NCI-H1694 treated with DMSO at 0.1 percent for 48 hours (cell line): ENCODE measurements at places on chromosomes 1 and 21.

GRCh38 chr1:7372477-7373120 lies 398.5 kb upstream of the VAMP3 start:
- no peak for DNase-seq

DNA sequence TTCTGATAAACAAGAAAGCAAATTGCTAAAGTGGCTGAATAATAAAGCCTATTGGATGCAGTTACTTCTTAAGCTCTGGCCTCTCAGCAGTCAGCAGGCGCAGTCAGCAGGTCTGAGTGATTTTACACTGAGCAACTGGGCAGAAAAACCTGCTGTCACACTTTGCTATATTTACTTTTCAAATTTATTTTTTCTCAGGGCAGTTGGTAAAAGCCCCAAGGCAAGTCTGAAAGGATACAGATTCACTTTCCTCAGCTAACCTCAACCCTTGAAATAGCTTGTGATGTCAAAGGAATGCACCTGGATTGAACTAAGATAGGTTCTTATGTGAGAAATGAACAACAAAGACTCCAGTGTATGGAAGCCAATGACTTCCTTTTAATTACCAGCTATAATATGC lies 34.0 kb downstream of the ATP5PF start:
- DNase-seq, result no peak

DNA sequence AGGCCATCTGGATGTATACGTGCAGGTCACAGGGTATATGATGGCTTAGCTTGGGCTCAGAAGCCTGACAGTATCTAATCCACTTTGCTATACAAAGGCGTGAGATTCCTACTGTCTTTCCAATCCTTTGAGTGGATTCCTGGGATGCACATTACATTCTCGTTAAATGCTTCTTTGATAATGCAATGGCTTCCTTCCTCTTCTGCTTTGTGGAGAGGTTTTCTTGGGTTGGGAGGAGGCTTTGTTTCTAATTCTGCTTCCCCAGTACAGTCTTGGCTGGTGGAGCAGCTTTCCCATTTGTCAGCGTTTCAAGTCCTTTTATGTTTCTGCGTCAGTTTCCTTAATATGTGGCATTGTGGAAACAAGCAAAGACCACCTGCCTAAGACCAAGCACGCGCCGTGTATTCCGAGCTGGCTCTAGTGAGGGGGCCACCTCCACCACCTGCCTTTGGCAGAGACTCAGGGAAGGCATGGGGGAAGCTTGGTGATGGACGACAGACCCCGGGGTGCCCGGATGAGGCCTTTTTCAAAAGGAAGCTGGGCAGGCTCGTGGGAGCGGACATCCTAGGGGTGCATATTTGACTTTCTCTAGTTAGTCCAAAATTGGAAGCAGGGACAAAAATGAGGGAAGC lies 72.7 kb downstream of the WDR4 start:
- no peak for DNase-seq

- peak; percentile 24 for DNase-seq
These were observed 14.0 kb upstream of the SYNC start for GRCh38 chr1:32716312-32717148.

- DNase-seq, result no peak
These were observed 4.5 kb downstream of the CFHR3 start for GRCh38 chr1:196779093-196779492.

DNA sequence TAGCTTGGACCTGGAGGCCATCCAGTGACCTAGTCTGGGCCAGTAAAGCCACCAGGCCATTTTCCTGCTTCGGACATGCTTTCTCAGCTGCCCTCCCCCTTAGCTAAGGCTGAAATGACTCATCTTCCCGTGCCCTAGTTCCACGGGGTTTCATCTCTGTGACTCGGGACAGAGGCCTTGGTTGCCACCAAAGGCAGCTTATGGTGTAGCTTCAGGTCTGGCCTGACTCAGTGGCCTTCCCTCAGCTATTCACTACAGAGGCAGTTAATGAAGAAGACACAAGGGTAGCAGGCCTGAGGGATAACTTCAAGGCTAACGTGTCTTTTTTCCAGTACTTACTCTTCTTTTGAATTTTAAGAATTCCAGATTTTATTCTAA lies 82.4 kb downstream of the PBX1 start:
- DNase-seq, result no peak

- DNase-seq, result no peak
These were observed 34.5 kb upstream of the SYNC start for GRCh38 chr1:32736812-32737791.

- DNase-seq, result no peak
These were observed 75.2 kb upstream of the RGS7 start for GRCh38 chr1:241432241-241432640.

DNA sequence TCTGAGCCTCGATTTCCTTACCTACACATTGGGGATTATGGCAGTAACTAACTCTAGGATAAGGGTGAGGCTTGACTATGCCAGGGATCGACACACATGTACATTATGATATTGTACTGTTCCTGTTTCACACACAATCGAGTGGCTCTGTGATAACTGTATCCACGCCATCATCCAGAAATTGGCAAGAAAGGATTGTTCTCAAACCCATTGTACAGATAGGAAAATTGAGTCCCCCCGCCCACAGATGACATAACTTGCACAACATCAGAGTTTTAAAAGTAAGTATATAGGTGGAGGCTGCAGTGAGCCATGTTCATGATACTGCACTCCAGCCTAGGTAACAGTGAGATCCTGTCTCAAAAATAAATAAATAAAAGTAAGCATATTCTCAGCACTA lies 3.8 kb downstream of the KANK4 start:
- DNase-seq, result no peak

GRCh38 chr1:188769936-188770335 lies 1707.7 kb downstream of the BRINP3 start:
- no peak for DNase-seq

GRCh38 chr1:51734896-51735745 lies 118.2 kb downstream of the OSBPL9 start:
- no peak for DNase-seq

DNA sequence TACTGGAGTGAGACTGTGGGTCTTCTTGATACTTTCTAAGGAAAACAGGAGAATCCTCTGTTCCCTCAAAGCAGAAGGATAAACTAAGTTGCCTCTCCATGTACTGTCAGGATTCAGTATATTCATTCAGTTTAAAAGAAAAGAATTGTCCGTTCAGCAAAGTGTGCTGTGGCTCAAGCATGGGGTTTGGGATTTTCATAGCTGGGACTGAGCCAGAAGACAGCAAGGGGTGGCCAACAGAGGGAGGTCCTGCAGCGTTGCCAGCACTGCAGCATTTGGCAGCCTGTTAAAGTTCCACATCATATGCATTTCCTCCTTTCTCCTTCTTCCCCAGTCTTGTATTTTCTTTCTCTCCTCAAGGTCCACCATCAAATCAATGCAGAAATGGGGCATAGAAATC lies 75.1 kb downstream of the DTL start:
- no peak for DNase-seq

DNA sequence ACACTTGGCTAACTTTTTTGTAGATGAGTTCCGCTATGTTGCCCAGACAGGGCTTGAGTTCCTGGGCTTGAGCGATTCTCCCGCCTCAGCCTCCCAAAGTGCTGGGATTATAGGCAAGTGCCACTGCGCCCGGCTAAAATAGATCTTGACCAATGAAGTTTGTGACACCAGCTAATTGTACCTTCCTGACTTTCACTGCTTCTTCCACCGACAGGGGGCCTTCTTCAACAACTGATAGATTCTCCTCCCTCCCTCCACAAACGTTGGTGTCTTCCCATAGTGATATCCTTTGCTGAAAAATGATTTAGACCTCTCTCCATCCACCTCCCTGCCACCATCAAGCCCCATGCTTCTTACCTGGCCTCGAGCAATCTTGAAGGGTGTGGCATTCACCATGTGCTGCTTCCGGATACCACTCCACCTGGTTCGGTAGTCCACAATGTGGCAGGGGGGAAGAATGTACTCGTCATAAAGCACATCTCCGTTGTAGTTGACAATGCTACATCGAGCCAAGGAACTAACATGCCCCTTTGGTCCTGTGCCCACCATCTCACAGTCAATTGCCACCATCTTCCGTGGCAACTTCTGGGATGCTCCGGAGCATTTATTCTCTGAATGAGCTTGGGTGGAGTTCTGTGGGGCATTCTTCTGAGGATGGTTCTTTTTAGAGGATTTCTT lies 1.6 kb upstream of the METTL25B start:
- peak; percentile 87 for DNase-seq

GRCh38 chr1:180909005-180909414 lies 3.7 kb upstream of the KIAA1614 start:
- no peak for DNase-seq

DNA sequence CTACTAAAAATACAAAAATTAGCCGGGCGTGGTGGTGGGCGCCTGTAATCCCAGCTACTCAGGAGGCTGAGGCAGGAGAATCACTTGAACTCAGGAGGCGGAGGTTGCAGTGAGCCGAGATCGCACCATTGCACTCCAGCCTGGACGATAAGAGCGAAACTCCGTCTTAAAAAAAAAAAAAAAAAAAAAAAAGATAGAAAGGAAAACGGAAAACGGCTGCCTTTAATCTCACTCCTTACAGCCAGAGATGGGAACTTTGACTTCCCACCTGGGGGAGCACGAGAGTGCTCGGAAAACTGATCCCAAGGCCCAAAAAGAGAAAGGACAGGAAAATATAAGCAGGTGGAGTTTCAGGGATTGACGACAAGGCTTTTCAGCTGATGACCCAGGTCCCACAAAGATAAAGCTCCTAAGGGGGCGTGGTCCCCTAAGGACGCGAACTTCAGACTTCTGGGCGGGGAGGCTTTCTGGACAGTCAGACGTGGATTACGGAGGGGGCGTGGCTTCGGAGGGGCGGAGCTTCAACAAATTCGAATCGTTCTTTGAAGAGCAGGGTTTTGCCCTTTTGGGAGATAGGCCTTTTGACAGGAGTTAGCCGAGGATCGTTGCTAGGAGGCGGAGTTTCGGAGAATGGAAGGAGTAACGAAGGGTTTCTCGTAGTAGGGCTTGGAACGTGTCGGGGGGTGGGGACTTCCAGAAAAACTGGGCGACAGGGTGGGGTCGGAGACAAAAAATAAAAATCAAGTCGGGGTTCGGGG lies 958 bp upstream of the CKS1B start:
- peak; percentile 91 for DNase-seq

DNA sequence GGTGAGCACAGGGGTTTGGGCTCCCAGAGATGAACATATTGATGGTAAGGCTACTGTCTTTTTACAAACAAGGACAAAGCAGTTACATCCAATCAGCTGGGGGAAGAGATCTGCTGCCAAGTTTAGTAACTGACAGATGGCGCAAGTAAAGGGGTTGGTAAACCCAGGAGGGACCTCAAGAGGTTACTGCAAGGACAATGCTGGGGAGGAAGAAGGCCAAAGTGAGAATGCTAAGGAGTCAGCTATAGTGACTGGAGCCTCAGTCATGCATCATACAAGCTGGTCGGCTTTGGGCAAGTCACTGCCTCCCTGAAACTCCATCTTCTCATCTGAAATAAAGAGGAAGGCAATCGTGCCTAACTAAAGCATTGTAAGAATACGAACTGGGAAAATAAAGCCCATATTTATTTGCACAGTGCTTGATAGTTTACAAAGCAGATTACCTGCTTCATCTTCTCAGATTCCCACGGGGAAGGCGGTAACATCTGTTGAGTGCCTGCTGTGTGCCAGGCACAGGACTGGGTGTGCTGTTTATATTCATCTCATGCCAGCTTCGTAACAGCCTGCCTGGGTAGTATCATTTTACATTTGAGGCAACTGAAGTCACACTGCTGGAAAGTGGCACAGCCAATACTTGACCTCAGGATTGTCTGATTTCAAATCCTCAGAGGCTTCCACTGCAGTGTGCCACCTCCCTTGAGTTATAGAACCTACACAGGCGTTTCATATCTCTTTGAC lies 114.8 kb downstream of the BEND5 start:
- peak; percentile 83 for DNase-seq

DNA sequence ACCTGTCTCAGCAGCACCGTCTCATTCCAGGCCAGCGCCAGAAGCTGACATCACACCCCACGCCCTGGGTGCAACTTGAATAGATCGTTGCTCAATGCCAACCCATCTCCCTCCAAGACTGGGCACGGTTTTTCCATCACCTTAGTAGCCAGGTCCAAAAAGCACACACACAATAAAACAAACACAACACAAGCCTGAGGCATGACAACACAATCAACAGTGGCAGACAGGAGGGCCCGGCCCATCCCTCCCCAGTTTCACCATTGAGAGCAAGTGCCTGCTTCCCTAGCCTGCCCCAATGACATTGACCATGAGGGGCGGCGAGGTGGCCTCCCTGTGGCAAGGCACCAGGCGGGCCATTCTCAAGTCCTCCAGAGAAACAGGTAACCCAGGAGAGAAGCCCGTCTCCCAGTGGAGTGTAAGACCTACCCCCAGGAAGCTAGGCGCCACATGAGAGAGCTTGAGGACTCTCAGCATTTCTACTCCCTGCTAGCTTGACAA lies 2.7 kb downstream of the IFFO2 start:
- DNase-seq, result no peak

GRCh38 chr1:41322101-41322661 lies 39.1 kb upstream of the FOXO6 start:
- no peak for DNase-seq

GRCh38 chr1:24870551-24871195 lies 59.4 kb downstream of the RUNX3 start:
- no peak for DNase-seq

- no peak for DNase-seq
These were observed 19.9 kb downstream of the CRYAA start for GRCh38 chr21:43188592-43189210.

DNA sequence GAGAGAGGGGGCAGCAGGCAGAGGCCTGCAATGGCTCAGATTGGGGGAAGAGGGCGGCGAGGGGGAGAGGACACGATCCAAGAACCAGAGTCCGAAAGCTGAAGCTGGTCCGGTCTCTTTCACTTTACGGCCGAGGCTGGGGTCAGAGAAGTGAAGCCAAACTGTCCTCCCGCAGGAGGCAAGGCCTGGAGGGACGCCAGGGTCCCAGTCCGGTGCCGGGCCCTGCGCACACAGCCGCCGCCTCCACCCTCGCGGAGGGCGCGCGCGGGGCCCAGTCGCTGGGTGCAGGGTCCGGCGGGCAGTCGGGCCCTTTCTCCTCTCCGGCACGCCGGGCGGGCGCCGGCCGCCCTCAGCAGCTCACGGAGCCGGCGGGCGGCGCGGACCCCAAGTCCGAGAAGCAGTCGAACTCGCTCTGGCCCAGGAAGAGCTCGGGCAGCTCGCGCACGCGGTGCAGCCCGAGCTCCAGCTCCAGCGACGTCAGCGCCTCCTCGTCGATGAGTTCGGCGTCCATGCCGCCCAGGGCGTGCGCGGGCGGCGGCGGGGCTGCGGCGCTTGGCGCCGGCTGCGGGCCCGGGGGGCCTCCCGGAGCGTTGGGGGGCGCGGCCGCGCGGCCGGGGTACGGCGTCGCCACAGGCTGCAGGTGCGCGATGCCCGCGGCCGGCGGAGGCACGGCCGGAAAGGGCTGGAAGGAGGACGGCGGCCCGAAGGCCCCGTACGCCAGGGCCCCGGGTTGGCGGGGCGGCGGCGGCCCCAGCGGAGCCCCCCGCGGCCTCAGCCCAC lies 749 bp downstream of the CITED4 start:
- DNase-seq, result no peak

DNA sequence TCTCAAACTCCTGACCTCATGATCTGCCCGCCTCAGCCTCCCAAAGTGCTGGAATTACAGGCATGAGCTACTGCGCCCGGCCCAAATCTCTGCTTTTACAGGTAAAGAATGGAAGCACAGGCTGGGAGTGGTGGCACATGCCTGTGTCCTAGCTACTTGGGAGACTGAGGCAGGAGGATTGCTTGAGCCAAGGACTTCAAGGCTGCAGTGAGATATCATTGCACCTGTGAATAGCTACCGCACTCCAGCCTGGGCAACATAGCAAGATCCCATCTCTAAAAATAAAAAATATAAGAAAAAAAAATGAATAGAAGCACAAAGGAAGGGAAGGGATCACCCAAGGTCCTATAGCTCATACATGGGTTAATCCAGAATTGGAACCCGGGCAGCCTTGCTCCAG lies 15.0 kb downstream of the ALPL start:
- DNase-seq, result no peak
